Cardiac muscle cell (in vitro differentiated cells and primary cell): ENCODE measurements at places on chromosomes 11 and 22.
A peak's percentile ranks its signal among the peaks of the same experiment; 100 is the strongest.

GRCh38 chr11:30342736-30343166 is 19.8 kb downstream of the ARL14EP start:
- DNase-seq: no peak
- H3K27ac ChIP-seq: no peak overlapping the region
- H3K27me3 ChIP-seq: no peaks in the 10 kb centered on the region
- H3K4me3 ChIP-seq: no peak overlapping the region
- H3K4me1 ChIP-seq: no peaks in the 10 kb centered on the region
- peaks cover 9% of the 10 kb centered on the region for H3K36me3 ChIP-seq

DNA sequence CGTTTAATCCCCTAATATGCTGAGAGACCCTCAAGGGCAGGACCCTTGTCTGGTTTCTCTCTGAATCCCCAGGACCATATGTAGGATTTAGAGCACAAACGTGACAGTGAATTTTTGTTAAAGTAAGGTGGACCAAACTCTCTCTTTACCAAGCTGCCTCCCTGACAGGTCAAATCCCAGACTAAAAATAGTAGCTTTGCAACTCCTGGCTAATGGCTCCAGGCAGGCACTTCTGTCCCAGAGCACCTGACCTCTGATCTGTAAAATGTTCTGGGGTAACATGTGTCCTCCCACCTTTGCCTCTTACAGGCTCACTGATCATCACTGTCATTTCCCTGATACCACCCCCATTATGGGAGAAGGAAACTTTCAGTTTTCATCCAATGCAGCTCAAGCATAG is 152.3 kb downstream of the SPON1 start:
- peaks cover 22% of the 10 kb centered on the region for H3K4me1 ChIP-seq
- no peaks in the 10 kb centered on the region for H3K36me3 ChIP-seq
- DNase-seq: no peak
- H3K27me3 ChIP-seq: no peaks in the 10 kb centered on the region
- no peak overlapping the region for H3K4me3 ChIP-seq

- H3K4me1 ChIP-seq: no peaks in the 10 kb centered on the region
- H3K27ac ChIP-seq: no peak overlapping the region
- H3K36me3 ChIP-seq: no peaks in the 10 kb centered on the region
- H3K27me3 ChIP-seq: no peaks in the 10 kb centered on the region
- no peak overlapping the region for H3K4me3 ChIP-seq
Measured at GRCh38 chr11:120747850-120748814, 236.6 kb downstream of the GRIK4 start.

DNA sequence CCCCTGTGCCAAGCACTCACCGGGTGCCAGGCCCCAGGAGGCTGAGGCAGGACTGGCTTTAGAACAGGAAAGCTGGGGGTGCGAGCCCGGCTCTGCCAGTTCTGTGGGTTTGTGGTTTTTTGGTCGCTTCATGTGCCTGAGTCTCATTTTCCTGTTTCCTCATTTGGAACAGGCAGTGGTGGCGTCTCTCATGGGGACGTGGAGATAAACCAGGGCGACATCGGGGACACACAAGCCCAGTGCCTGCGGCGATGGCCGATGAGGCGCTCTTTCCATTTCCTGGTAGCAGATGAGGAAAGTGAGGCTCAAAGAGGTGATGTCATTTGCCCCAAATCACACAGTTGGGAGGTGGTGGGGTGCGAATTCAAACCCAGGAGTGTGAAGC is 20.8 kb upstream of the CHKA start:
- H3K27ac ChIP-seq: no peak overlapping the region
- no peak overlapping the region for H3K4me3 ChIP-seq
- H3K27me3 ChIP-seq: no peaks in the 10 kb centered on the region
- H3K36me3 ChIP-seq: no peaks in the 10 kb centered on the region
- DNase-seq: no peak

DNA sequence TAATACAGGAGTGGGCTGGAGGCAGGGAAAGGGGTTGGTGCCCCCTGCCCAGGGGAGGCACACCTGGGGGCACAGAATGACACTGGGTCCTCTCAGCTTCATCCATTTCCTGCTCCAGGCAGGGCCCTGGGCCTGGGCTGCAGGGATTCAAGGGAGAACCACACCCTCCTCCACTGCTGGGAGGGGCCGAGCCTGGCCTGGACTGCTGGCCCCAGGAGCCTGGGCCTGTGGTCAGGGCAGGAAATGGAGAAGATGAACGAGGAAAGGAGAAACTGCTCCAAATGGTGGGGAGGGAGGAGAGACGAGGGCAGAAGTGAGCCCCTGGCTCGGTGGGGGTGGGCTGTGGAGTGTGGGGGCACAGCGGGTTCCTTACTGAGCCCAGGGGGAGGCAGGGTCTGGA is 38.1 kb upstream of the KCNQ1OT1 start:
- no peak overlapping the region for H3K4me3 ChIP-seq
- H3K27me3 ChIP-seq: no peaks in the 10 kb centered on the region
- no peak overlapping the region for H3K27ac ChIP-seq

DNA sequence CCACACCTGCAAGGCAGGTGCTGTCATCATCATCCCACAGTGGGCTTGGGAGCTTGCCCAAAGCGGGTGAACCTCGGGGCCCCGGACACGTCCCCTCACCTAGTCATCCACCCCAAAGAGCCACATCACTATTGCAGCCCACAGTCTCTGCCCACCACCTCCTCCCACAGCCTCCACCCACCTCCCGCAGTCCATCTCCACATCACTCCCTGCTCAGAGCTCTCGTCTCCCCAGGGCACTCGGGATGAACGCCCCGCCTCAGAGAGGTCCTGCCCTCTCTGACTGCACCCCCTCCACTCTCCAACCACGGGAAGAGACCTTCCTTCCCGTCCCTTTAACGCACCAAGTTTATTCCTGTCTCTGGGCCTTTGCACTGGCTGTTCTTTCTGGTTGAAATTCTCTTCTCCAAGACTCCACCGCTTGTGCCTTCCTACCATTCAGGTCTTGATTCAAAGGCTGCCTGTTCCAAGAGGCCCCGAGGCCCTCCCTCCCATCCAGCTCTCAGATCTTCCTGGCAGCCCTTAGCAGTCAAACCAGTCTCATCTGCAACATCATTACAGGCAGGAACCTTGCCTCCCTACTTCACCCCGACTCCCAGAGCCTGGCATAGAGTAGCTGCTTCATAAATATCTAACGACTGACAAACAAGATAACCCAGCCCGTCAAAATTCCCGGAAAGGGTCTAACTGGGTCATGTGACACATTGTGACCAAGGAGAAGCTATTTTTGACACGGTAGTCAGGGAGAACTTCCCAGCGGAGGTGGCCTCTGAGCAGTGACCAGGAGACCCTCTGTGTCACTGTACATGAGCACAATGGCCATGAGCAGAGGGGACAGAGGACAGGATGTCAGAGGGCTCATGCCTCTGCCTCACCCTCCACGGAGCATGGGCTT is 11.1 kb downstream of the KCNJ4 start:
- no peak for DNase-seq
- no peak overlapping the region for H3K4me3 ChIP-seq
- H3K36me3 ChIP-seq: no peaks in the 10 kb centered on the region

- peaks cover 77% of the 10 kb centered on the region for H3K27me3 ChIP-seq
- peak; percentile 56 for DNase-seq
Measured at GRCh38 chr11:58905011-58905720, 34.1 kb upstream of the GLYATL1 start.

GRCh38 chr11:112281726-112282125 is 21.1 kb upstream of the PLET1 start:
- peaks cover 3% of the 10 kb centered on the region for H3K27me3 ChIP-seq
- H3K36me3 ChIP-seq: no peaks in the 10 kb centered on the region
- H3K4me1 ChIP-seq: peaks cover 7% of the 10 kb centered on the region
- DNase-seq: no peak
- no peak overlapping the region for H3K27ac ChIP-seq

GRCh38 chr11:72871119-72871518 is 56.9 kb downstream of the ATG16L2 start:
- no peaks in the 10 kb centered on the region for H3K36me3 ChIP-seq
- H3K4me3 ChIP-seq: no peak overlapping the region
- no peak overlapping the region for H3K27ac ChIP-seq
- DNase-seq: no peak
- H3K27me3 ChIP-seq: no peaks in the 10 kb centered on the region

DNA sequence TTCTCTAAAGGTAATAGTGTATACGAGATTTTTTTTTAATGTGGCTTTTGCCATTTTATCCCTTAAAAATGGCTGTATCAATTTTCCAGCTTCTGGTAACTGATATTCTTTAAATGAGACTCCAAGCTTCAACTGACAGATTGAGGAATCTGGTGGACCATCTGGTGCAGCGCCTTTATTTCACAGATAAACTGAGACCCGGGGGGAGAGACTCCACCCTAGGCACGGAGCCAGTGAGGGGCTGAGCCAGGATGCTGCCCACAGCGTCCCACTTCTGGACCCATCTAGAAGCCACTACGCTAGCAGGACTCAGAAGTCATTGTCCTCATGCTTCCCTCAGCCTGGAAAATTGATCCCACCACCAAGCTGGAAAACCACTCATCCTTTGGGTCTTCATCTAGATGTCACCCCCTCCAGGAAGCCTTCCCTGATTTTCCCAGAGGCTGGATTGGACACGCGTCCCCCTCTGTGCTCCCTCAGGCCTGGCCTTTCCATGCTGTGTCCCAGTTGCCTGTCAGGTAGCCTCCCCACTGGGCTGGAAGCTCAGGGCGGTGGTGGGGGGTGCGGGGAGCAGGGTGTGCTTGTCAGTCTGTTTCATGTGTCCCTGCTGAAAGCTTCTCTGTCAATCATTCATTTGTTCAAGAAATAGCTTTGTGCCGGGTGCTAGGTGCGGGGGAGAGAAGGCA is 12.3 kb upstream of the CD5 start:
- DNase-seq: no peak
- H3K36me3 ChIP-seq: no peaks in the 10 kb centered on the region
- H3K27ac ChIP-seq: no peak overlapping the region

DNA sequence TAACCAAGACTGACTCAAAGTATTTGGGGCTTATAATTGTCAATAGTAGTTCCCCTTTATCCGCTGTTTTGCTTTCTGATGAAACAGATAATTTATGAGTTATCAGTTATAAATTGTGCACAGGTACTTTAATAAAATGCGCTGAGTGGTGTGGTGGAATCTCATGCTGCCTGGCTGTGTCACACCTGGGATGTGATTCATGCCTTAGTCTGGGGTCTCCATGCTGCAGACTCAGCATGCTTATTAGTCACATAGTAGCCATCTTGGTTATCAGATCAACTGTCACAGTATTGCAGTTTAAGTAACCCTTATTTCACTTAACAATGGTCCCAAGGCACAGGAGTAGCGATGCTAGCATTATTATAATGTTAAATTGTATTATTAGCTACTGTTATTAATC is 995.2 kb downstream of the NTM start:
- no peak overlapping the region for H3K4me3 ChIP-seq
- H3K36me3 ChIP-seq: no peaks in the 10 kb centered on the region
- H3K27me3 ChIP-seq: no peaks in the 10 kb centered on the region
- no peak overlapping the region for H3K27ac ChIP-seq
- DNase-seq: no peak
- no peaks in the 10 kb centered on the region for H3K4me1 ChIP-seq

DNA sequence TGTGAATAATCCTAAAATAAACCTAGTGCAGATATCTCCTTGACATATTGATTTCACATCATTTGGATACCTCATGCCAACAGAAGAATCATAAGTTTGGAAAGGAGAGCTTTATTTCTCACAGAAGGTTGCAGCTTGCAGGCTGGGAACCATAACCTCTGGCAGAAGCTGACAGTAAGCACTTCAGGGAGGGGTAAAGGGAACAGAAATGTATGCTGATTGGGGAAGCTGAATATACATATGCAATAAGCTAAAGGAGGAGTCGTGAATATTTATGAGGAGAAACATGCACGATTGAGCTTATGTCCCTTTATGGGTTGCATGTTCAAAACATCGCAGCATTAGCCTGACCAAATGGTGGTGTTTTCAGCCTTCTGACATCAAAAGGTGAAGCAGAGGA is 814.5 kb downstream of the TBC1D22A start:
- DNase-seq: no peak
- H3K36me3 ChIP-seq: no peaks in the 10 kb centered on the region
- no peaks in the 10 kb centered on the region for H3K4me1 ChIP-seq
- H3K27ac ChIP-seq: no peak overlapping the region
- no peak overlapping the region for H3K4me3 ChIP-seq

DNA sequence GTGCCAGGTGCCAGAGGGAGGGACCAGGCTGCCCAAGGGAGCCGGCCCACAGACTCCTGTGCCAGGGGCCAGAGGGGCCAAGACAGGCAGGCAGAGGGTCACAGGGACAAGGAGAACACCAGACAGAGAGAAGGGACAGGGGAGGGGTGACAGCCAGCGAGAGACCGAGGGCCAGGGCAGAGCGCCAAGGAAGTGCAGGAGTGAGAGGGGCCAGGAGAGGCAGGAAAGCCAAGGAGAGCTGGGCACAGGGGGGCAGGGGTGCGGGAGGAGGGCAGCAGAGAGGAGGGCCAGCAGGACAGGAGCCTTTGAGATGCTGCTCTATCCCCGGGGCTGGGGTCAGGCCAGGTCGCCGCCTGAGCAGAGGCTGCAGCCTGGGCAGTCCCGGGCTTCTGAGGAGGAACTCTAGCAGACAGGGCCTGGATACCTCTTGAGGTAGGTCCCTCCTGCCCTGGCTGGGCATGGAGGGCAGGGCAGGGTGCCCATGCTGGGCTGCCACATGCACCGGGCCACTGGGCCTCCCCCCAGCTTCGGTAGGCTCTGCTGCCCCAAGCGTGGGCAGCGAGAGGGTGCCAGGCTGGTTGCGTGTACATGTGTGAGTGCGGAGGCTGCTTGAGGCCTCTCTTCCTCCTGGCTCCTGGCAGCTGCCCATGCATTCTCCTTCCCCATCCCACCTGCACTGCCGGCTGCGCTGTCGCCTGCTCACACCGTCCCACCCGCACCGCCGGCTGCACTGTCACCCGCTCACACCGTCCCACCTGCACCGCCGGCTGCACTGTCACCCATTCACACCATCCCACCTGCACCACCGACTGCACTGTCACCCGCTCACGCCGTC is 12.2 kb downstream of the LSP1 start:
- no peaks in the 10 kb centered on the region for H3K36me3 ChIP-seq
- H3K27me3 ChIP-seq: peaks cover 3% of the 10 kb centered on the region
- H3K4me3 ChIP-seq: no peak overlapping the region

DNA sequence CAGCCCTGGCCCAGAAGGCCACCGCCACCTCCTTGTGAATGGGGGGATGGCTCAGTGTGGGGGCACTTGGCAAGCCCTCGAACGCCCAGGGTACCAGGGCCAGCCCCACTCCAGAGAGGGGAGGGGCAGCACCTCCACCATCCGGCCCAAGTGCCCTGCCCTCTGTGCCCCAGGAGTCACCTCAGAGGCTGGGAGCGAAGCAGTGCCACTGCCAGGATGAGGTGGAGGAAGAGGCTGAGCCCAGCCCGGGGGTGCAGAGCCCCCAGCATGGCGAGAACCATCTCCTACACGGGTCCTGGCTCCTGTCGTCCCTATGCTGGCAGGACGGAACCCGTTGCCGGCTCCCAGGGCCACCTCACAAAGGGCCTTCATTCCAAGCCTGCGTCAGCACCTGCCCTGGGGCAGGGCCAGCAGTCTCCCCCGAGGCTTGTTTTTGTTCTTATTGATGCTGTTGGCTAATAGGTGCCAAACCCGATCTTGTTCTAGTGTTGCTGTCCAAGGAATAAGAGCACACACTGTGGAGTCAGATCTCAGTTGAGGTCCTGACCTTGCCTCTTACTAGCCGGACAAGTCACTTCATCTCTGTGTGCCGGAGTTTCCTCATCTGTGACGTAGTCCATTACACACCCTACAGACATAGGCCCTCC is at the start of gene FREY1:
FREY1 (minus strand) TSS at position 307 of the 647 bp plus-strand sequence; CDS start at position 281, 26 bp downstream.
- DNase-seq: no peak
- H3K36me3 ChIP-seq: peaks cover 2% of the 10 kb centered on the region
- H3K4me1 ChIP-seq: no peaks in the 10 kb centered on the region
- no peak within 1 kb of the TSS for H3K27ac ChIP-seq
- no peak within 1 kb of the TSS for H3K4me3 ChIP-seq
